ENCODE measurements at places on chromosomes 13 and 19.
A peak's percentile ranks its signal among the peaks of the same experiment; 100 is the strongest.

GRCh38 chr13:21059641-21060337, 1.6 kb downstream of the LATS2 start:
- no peak for DNase-seq

DNA sequence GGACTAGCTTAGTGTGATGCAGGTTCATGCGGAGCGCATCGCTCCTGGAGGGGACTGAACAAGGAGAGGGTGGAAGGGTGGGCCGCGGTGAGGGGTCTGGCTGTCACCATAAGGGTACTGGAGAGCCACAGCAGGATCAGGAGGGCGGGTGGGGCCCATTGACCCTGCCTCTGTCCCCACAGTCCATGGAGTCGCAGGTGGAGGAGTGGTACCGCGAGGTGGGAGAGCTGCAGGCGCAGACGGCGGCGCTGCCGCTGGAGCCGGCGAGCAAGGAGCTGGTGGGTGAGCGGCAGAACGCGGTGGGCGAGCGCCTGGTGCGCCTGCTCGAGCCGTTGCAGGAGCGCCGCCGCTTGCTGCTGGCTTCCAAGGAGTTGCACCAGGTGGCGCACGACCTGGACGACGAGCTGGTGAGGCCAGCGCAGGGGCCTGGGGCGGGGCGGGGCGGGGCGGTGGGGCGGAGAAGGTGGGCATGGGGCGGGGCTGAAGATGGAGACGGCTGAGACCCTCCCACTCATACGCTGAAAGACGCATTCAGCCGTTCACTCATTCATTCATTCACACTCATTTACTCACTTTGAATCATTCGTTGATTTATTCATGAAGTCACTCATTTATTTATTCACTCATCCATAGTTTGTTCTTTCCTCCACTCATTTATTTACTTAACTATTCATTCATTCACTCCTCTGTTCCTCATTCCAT, 27.5 kb upstream of the SHKBP1 start:
- DNase-seq = peak; percentile 79

- DNase-seq = no peak
Observed at GRCh38 chr19:16328824-16329482, 4.3 kb downstream of the KLF2 start.

DNA sequence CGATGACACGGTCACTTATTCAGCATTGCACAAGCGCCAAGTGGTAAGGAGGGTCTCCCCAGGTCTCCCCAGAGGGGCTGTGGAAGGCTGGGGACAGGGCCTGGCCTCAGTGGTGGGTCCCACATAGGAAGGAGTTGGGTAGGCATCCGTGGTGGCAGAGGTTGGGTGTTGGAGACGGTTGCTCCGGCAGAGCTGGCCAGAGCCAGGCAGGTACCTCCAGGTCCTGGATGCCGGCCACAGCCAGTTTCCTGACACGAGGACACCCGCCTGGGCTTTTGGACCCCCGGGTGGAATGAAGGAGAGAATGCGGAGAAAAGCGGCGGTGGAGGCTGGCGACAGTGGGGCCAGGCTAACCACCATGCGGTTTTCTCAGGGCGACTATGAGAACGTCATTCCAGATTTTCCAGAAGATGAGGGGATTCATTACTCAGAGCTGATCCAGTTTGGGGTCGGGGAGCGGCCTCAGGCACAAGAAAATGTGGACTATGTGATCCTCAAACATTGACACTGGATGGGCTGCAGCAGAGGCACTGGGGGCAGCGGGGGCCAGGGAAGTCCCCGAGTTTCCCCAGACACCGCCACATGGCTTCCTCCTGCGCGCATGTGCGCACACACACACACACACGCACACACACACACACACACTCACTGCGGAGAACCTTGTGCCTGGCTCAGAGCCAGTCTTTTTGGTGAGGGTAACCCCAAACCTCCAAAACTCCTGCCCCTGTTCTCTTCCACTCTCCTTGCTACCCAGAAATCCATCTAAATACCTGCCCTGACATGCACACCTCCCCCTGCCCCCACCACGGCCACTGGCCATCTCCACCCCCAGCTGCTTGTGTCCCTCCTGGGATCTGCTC, 1.3 kb upstream of the FFAR1 start:
- no peak for DNase-seq

DNA sequence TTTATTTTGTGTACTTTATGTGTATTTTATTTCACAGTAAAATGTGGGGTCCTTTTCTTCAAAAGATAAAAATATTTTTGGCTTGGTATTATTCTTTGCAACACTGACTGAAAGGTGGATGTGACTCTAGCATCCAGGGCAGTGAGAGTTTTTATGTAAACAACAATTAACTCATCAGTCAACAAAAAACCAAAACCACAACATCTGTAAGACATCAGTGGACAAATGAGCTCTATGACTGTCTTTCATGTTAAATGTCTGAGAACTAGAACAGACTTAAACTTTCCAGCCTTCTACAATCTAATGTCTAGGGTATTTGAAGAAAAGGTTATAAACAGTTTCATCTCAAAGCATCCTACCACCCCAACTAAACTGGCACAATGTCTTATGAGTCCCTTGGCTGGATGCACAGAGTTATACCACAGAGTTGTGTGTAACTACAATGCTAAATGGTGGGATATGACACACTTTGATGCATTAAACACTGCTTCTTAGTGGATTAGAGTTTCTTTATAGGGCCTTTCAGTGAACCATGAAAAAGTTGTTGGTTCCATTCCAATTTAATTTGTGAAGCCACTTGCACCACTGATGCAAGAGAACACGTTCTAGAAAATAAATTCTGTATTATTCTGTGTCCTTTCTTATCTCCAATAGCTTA, 544.2 kb upstream of the KLF12 start:
- no peak for DNase-seq

DNA sequence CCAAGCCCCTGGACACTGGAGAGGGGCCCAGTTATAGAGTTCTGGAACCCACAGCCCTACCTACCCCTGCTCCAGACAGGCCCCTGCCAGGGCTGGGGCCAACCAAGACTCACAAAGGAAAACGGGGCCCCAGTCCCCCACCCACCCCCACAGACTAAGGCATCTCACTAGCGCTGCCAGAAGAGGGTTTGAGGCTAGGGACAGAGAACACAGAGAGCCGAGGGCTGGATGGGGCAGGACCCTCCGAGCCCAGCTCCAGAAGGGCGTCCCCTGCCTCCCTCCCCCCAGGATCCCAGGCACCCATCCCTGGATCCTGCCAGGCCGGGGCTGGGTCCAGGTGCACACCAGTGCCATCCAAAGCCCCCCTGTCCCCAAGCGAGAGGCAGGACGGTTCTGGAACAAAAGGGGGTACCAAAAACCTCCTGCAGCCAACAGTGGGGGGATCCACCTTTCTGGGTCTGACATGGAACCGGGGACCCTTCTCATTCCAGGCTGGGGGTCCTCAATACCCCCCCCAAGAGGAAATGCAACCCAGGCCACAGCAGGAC, 4.4 kb upstream of the REXO1 start:
- DNase-seq = no peak

GRCh38 chr13:35930665-35931631, 200.2 kb downstream of the DCLK1 start:
- DNase-seq = no peak

DNA sequence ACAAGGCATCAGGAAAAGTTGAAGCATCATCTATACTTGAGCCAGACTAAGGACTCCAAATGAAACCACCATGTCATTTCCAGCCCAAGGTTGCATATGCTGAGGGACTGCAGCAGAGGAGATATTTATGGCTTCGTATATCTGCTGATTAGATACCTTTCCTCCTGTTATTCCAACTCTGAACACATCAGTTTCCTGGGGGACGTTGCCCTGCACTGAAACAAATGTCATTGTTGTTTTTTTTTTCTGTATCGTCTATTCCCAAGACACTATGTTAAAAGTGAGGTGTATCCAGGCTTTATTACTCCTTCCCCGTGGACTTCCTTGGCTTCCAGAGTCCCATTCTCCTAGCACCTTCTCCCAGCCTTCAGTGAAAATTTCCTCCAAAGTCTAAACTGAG, at the start of gene OR7A17:
Gene OR7A17, minus strand, starts transcription at position 101 of the 400 bp plus-strand sequence. CDS start 4,777 bp downstream, outside the sequence.
- DNase-seq = no peak

GRCh38 chr19:23996549-23996948, 81.9 kb downstream of the ZNF726 start:
- DNase-seq = no peak

GRCh38 chr13:57045826-57046546, 94.7 kb upstream of the PRR20A start:
- no peak for DNase-seq

DNA sequence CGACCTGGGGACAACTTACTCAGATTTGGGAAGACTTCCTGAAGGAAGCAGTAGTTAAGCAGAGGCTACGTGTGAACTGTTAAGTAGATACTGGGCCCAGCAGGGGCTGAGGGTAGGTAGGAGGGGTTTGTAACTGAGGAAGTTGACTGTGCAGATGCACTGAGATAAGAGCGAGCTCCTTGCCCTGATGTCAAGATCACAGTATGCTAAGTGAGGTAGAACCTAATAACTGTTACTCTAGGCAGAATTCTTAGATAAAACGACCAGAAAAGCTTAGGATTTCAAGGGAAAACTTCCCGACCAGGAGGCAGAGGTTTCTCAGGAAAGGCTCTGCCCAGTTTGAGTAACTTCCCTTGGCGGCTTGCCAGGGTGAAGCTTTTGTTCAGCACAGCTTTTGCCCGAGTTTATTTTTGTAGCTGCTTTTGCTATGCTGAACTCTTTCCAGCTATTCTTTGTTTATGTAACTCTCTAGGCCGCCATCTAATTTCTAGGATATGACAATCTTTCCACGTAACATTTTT, 632.1 kb downstream of the DIAPH3 start:
- peak; percentile 86 for DNase-seq

GRCh38 chr19:17419154-17419620, 660 bp upstream of the MVB12A start:
- DNase-seq = no peak

DNA sequence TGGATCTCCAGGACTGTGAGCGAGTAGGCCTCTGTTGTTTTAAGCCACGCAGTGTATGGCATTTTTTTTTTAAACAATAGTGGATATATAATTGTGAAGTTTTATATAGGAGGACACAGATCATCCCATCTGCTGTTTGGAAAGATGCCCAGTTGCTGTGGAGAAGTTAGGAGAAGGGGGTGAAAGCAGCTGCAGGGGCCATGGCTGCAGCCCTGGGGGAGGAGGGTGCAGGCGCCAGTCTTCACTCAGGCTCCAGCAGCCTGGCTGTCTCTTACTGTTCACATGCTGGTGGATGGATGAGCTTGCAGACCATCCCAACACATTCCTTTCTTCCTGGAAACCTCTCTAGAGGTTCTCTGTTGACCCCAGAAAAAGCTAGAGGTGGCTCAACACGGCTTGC, 242.3 kb downstream of the TEX29 start:
- DNase-seq = no peak

GRCh38 chr13:30148786-30149185, 158.6 kb downstream of the KATNAL1 start:
- no peak for DNase-seq

GRCh38 chr19:8336660-8337059, 6.4 kb downstream of the KANK3 start:
- DNase-seq = no peak

DNA sequence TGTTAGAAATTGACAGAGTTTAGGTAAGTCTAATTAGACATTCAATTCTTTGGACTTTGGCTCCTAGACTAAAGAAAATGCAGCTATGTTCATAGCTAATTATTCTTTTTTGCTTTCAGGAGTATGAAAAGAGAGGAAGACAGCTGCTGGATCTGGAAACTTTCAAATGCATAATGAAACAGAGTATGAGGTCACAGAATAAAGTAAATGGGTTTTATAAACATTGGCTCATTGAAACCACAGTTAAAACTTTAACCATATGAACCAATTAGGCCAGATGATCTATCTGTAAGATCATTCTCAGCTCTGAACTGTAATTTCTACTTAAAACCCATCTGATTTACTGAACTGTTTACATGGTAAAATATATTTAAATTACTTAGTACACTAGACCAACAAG, 82.7 kb downstream of the TEX26 start:
- no peak for DNase-seq

GRCh38 chr19:52336791-52337381, 843 bp downstream of the ZNF610 start:
- peak; percentile 5 for DNase-seq

- DNase-seq = no peak
Observed at GRCh38 chr13:110116072-110116487, 190.9 kb downstream of the COL4A1 start.

GRCh38 chr13:107585469-107586180, 629.7 kb downstream of the LIG4 start:
- no peak for DNase-seq

DNA sequence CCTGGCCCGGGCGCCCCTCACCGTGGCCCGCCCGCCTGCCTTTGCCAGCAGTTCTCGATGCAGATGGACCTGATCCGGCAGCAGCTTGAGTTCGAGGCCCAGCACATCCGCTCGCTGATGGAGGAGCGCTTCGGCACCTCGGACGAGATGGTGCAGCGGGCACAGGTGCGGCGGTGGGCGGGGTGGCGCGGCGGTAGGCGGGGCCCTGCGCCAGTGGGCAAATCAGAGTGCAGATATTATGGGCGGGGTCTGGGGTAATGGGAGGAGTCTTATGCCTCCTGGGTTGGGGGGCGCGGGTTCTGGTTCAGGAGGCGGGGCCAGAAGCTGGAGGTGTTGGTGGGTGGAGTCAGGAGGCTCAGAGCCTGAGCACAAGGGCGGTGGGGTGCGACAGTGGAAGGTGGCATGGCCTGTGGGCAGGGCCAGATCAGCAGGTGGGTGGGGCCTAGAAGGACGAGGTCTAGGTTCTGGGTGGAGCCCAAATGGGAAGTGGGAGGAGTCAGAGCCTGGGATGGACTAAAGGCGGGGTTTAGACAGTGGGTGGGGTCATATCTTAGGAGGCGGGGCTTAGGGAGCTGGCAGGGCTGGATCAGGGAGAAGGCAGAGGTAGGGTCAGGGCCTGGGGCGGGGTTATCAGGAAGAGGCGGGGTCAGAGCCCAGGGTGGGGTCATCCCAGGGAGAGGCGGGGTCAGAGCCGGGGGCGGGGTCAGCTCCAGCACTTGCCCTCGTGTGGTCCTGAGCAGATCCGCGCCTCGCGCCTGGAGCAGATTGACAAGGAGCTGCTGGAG, 5.6 kb downstream of the APC2 start:
- DNase-seq = peak; percentile 13

DNA sequence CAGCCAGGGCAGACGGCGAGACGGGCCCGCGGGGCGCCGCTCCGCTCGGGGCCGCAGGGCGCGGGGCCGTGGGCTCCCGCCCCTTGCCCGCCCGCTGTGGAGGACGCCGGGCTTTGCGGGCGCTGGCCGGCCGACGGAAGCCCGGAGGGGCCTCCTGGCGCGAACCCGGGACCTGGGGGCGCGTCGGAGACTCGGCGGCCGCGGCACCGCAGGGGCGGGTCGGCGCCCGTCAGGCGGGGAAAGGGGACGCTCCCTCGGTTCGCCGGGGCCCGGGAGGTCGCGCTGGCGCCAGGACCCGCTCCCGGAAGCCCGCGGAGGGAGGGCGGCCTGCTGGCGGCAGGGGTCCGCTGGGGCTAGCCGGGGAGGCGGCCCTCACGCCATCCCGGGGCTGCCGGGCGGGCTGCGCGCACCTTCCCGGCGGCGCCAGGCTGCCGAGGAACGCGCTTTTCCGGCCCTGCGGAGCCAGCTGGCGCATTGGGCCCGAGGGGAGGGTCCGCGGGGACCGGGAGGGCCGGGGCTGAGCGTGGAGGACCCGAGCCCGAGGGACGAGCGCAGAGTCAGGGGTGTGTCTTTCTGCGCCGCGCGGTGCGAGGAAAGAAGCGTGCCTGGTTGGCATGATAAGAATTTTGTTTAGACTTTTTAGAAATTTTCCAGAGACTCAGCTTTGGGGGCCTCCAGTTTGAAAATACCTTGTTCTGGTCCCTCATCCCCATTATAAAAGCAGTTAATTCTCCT, 511 bp downstream of the GARRE1 start:
- DNase-seq = peak; percentile 78

- DNase-seq = no peak
Observed at GRCh38 chr13:44622261-44622660, 46.1 kb upstream of the TSC22D1 start.

GRCh38 chr19:51970718-51971117, 15.9 kb downstream of the ZNF350 start:
- no peak for DNase-seq
